CD4-positive, alpha-beta T cell treated with Interleukin-10 for 1 hour (primary cell): ENCODE measurements at places on chromosomes 16 and 17.
A peak's percentile ranks its signal among the peaks of the same experiment; 100 is the strongest.

DNA sequence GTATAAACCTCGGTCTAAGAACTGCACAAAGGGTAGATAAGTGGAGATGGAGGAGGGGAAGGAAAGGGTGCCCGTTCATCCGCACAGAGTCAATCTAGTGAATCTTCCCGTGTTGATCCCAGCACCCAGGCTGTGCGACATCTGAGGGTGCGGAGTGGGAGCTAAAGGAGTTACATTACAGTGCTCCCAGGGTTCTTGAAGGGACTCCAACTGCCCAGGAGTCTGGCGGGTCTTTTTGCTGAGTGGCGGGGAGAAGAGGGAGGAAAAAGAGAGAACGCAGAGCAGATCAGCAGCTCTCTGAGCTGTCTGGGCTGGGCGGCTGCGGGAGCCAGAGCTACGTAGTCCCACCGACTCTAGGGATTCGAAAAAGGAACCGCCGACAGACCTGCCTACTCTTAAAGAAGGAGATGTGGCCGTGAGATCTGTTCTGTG lies 1.6 kb upstream of the CA10 start:
- DNase-seq: no peak

GRCh38 chr17:82495844-82496528 lies 23.5 kb upstream of the FOXK2 start:
- no peak for DNase-seq

- no peak for DNase-seq
These were observed 47.8 kb upstream of the AXIN2 start for GRCh38 chr17:65609286-65609685.

- DNase-seq: no peak
These were observed 333.1 kb upstream of the GOT2 start for GRCh38 chr16:59067205-59067604.

- DNase-seq: no peak
These were observed 4.7 kb downstream of the RPL13 start for GRCh38 chr16:89565256-89565505.

DNA sequence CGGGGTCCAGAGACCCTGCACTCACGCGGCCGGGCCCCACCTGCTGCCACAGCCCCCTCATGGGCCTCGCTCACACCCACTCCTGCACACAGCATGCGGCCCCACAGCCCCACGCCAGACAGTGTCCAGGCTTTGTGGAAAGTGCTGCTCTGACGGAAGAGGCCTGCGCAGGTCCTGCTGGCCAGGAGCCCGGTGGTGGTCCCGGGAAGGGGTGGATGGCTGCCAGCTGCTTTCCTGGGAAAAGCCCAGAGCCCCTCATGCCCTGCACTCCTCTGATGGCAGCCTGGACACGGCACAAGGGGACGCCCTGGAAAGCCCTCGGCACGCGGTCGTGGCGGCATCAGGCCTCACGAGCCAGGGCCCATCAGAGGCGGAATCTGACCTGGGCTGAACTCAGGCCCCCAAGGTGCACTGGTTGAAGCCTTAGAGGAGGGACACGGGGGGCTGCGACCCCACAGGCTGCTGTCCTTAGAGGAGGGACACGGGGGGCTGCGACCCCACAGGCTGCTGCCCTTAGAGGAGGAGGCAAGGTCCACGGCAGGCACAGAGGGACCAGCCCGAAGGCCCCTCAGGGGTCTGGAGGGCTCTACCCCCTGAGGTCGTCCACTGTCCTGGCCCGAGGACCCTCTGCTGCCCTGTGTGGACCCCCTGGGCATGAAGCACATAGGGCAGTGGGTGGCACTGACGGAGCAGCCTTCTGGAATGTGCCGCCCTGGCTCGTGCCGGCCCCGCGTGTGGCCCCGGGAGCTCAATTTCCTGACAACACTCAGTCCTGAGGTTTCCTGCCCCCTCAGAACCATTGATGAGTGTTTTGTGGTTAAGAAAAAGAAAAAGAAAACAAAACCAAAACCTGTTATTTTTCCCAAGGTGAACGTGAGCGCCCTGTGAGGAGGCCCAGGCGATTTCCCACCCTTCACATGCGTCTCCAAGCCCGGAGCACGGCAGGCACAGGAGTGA lies 22.1 kb downstream of the SOX8 start:
- peak; percentile 60 for DNase-seq

DNA sequence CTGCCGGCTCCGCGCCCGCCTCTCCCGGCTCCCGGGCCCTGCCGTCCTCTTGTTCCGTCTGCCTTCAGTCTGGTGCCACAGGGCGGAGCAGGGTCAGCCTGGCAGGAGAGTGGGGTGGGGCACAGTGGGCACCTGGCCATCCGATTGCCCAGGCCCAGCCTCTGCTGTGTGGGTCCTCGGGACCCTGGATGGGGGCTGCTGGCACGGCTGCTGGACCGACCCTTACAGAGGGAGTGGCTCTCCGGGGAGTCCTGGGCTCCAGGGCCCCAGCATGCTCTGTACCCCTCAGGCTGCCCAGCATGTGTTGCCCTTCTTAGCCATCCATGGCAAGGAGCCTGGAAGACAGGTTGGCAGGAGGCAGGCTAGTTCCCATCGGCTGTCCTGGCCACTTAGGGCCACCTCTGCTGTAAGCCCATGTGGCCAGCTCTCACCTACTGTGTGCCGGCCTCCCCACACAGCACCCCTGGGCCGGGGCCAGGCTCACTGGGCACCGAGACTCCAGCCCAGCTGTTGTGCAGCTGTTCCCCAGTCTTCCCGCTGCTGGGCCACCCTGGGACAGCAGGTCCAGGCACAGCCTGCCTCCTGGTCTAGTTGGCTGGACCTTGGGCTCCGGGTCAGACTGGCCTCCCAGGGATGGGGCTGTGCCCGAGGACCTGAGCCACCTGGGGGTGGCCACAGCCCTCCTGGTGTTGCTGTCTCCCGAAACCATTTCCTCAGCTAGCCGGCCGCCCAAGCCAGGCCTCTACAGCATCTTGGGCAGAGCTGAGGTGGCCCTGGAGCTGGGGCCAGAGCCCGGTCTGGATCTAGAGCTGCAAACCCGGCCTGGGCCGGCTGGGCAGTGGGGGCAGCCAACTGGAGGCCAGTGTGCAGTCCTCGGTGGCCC lies 24.9 kb downstream of the BAHCC1 start:
- no peak for DNase-seq

- no peak for DNase-seq
These were observed 6.0 kb downstream of the HAGHL start for GRCh38 chr16:732936-733335.

DNA sequence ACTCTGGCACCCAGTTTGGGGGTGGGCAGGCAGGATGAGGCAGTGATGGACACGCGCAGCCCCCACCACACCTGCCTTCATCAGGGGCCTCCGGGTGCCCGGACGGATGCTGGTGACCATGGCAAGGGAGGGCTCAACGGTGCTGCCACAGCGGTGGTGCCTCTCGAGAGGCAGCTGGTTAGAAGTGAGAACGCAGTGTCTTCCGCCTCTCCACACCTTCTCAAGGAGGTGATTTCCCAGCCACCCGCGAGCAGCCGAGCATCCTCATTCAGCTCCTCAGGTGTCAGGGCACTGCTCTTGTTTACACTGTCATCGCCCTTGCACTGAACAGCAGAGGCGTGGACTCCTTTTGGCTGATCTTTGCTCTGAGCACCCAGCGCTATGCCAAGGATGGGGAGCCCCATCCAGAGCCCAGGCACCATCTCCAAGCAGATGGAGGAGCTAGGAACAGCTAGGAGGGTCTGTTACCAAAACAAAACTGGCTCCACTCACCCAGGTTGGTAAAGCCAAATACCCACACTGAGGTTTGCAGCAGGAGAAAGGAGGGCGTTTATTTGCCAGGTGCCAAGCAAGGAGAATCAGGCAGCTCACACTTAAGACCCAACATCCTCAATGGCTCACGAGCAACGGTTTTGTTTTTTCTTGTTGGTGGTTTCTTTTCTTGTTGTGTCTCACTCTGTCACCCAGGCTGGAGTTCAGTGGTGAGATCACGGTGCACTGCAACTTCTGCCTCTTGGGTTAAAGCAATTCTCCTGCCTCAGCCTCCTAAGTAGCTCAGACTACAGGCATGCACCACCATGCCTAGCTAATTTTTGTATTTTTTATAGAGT lies 174.3 kb upstream of the TNRC6C start:
- peak; percentile 83 for DNase-seq

DNA sequence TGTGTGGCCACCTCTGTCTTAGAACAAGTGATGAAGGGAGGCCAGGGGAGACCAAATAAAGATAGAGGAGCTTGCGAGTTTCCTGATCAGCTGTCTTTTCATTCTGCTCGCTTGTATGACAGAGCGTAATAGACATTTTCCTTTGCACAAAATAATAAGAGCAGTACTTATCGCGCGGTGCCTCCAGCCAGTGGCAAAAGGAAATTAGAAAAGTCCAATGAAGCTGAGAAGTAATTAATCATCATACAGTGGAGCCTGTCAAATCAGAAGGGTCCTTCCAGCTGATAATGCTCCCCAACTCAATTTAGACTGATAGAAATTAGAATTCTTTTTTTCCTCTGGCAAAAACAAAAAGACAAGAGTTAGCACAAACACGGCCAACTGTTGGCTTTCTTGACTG lies 307.0 kb upstream of the IRX5 start:
- DNase-seq: no peak

DNA sequence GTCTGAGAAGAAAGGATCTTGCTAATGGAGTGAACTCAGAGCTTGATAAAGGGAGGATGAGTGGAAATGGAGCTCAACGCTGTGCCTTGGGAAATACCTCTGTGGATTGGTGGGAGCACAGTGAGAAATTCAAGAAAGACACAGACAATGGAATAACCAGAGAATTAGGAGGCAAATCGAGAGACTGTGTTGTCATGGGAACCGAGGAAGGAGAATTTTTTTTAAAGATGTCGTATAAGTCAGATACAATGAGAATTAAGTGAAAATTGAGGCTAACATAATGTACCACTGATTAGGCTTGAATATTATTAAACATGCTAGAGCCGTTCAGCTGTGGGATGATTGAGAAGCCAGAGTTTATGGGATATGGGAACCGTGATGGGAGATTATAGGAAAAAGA lies 134.2 kb downstream of the PRKCA start:
- DNase-seq: no peak

GRCh38 chr17:9907131-9907530 lies 2.1 kb upstream of the RCVRN start:
- DNase-seq: no peak
